ENCODE measurements at places on chromosomes 2 and 18. TPM values are rescaled to one million over a fixed set of nuclear protein-coding genes. Genes with fewer than 3 reads are reported as not detected.

The MEP1B gene
- total RNA-seq = 0.05 TPM

The ZNF385B gene
- not detected for total RNA-seq

The EPHA4 gene
- 0.97 TPM for total RNA-seq

The CHRNG gene
- not detected for total RNA-seq

The LHCGR gene
- total RNA-seq = not detected

The CYP26B1 gene
- total RNA-seq = 17.1 TPM

The PHOSPHO2 gene
- total RNA-seq = 1.7 TPM

The IL36A gene
- total RNA-seq = not detected

The DUSP19 gene
- 1.0 TPM for total RNA-seq
